ENCODE measurements at places on chromosomes 13 and 19. TPM values are rescaled to one million over a fixed set of nuclear protein-coding genes. Genes with fewer than 3 reads are reported as not detected.

The LILRB2 gene
- not detected for total RNA-seq

The FXYD7 gene
- not detected for total RNA-seq

The TSHZ3 gene
- total RNA-seq: 2.4 TPM

The ALDH16A1 gene
- 27.1 TPM for total RNA-seq

The DCLK1 gene
- total RNA-seq: 0.39 TPM

The CHMP2A gene
- 108 TPM for total RNA-seq

The LRRC25 gene
- total RNA-seq: not detected

All from placental epithelial cell (primary cell).